ENCODE measurements at places on chromosomes 1 and 21.

DNA sequence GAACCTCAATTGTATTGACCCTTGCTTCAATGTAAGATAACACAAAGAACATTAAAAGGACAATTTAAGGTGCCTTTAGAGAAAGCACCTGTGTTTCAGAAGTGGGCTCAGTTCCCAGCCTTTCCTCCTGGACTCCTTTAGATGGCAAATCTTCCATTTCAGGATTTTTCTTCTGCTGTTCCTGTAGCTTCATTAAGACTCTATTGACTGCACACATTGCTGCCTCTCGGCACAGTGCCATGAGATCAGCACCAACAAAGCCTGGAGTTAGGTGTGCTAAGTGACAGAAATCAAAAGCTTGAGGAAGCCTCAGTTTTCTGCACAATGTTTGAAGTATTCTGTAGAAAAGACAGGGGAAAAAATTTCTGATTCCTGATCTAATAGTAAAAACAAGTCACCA, 40.6 kb downstream of the NVL start:
- DNase-seq: no peak

DNA sequence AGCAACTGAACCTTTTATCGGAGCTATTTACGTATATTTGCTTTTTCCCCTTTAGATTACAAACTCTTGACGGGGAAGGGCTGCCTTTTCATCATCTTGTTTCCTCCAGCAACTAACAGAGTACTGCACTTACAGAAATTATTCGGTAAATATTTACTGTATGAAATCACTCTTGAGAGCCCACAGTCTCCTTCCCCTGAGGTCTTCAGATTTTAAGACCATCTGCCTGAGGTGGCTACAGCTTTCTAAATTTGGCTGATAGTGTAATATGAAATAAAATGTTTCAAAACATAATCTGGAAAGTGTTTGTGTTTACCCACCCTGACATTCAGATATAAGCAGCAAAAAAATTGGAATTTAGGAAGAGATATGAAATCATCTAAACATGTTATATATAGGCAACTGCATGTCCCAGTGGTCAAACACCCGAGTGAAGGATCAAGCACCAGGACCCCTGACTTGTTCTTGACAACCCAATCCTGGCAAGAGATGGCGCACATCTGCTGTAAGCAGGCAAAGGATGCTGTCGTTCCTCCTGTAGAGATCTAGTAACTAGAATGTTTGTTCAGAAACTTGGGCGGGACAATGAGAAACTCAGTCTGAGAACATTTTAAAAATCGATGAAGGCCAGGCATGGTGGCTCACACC, 60.9 kb downstream of the SIPA1L2 start:
- DNase-seq: peak; percentile 50

- DNase-seq: no peak
Observed at GRCh38 chr1:18409609-18410237, 71.0 kb upstream of the KLHDC7A start.

DNA sequence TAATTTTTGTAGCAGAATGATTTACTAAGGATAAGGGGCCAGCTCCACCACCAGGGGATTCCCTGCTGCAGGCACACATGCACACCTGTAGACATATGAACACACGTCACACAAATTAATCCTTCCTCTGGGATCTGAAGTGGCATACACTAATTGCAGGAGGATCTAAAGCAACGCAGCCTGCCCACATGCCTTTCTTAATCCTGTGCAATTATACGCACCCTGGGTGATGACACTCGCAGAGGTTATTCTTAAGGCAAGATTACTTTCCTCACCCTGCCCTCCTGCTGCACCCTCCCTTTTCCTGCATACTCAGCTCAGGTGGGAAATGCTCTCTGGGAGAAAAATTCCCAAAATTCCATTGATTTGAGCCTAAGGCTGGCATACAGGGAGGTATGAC, 7.5 kb upstream of the LORICRIN start:
- no peak for DNase-seq

- DNase-seq: no peak
Observed at GRCh38 chr1:25725482-25725881, 74.5 kb upstream of the SELENON start.

GRCh38 chr1:9881838-9882249, 28.2 kb downstream of the CTNNBIP1 start:
- no peak for DNase-seq

DNA sequence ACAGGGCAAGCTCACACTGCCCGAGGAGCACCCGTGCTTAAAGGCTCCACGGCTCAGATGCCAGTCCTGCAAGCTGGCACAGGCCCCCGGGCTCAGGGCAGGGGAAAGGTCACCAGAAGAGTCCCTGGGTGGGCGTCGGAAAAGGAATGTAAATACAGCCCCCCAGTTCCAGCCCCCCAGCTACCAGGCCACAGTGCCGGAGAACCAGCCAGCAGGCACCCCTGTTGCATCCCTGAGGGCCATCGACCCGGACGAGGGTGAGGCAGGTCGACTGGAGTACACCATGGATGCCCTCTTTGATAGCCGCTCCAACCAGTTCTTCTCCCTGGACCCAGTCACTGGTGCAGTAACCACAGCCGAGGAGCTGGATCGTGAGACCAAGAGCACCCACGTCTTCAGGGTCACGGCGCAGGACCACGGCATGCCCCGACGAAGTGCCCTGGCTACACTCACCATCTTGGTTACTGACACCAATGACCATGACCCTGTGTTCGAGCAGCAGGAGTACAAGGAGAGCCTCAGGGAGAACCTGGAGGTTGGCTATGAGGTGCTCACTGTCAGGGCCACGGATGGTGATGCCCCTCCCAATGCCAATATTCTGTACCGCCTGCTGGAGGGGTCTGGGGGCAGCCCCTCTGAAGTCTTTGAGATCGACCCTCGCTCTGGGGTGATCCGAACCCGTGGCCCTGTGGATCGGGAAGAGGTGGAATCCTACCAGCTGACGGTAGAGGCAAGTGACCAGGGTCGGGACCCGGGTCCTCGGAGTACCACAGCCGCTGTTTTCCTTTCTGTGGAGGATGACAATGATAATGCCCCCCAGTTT, 1.3 kb downstream of the CELSR2 start:
- DNase-seq: no peak

GRCh38 chr21:42661688-42662429, 8.4 kb downstream of the PDE9A start:
- no peak for DNase-seq

- no peak for DNase-seq
Observed at GRCh38 chr1:116667078-116667574, 407 bp downstream of the IGSF3 start.

- DNase-seq: no peak
Observed at GRCh38 chr21:26227130-26227529, 56.6 kb upstream of the APP start.

- DNase-seq: no peak
Observed at GRCh38 chr1:202688401-202688800, 21.9 kb downstream of the SYT2 start.

DNA sequence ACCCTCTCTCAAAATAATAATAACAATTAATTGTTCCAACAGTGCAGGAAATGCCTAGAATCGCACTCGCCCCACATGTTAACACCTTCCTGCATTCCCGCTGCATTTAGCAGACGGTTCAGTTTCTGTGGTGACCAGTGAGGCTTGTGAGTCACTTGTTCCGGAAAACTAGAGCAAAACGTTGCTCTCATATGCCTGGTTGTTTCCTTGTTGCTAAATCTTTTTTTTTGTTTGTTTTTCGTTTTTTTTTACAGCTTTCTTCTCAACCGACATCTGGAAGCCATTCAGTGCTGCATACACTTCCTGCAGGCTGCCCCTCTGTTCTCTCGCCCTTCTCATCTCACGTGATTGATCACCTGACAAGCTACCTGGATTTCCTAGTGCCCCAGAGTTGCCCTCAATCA, 56.9 kb upstream of the TMPRSS2 start:
- no peak for DNase-seq

- DNase-seq: no peak
Observed at GRCh38 chr21:45403825-45404729, 888 bp upstream of the COL18A1 start.

- no peak for DNase-seq
Observed at GRCh38 chr21:28822486-28823335, 170.0 kb downstream of the LTN1 start.

DNA sequence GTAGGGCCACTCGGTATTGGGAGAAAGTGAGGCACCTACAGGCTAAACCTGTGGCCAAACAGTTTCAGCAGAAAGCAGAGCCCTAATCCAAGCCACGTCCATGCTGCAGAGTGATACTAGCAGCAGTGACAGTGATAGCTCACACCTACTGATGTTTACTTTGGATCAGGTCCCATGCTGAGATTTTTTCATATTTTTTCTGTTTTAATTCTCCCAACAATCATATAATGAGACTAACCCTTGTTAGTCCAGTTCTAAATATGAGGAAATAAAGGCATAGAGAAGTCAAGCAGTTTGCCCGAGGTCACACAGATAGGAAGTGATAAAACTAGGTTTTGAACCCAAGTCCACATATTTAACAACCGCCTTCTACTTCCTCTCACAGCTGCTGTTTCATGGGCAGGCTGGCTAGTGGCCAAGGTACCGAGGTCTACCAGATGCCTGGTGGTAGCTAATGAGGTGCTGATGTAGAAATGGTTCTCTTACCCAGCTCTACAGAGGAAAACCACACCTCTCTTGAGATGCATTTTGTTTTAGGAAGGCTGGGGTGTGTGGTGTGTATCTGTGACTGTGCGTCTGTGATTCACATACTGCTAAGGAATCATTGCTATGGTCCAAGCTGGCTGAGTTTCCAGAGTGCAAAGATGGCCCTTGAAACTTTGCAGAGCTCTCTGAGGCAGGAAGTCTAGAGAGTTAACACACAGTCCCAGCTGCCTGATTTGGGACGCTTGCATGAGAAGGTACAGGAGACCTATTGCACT, 80.3 kb upstream of the ARTN start:
- DNase-seq: peak; percentile 29

Data from NCI-H748 treated with DMSO at 0.1 percent for 48 hours (cell line).